ENCODE measurements at places on chromosomes 2 and 18.

GRCh38 chr2:181575024-181575649, 81.8 kb downstream of the CERKL start:
- no peak for DNase-seq

GRCh38 chr18:8865934-8866333, 160.6 kb downstream of the MTCL1 start:
- DNase-seq = no peak

- no peak for DNase-seq
Measured at GRCh38 chr18:11042247-11042646, 107.1 kb downstream of the PIEZO2 start.

DNA sequence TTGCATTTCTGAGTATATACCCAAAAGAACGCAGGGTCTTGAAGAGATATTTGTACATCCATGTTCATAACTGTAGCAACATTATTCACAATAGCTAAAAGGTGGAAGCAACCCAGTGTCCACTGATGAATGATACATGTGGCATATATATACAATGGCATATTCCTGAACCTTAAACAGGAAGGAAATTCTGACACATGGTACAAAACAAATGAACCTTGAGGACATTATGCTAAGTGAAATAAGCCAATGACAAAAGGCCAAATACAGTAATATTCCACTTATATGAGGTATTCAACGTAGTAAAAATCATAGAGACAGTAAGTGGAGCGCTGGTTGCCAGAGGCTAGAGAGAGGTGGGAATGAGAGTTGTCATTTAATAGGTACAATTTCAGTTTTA, 8.1 kb downstream of the AAK1 start:
- DNase-seq = no peak

DNA sequence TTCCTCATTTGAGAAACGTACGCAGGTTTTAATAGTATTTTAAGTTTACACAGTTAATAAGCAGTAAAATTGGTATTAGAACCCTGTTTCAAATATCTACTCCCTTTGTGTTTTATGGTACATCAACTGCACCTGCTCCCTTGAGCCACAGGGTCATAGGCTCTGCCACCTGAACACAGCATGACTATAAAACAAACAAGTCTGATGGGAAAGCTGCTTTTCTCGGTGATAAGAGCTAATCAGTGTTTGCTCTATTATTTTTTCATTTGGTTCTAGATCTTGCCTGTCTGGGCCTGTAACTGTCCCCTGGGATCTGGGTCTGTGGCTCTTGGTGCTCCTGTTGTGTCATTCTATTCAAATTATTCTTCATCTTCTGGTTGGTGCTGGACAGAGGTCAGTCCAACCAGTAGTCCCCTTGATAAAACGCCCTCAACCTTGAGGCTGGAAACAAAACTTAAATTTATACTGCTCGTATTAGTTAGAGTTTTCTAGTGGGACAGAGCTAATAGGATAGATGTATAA, 314.8 kb upstream of the LRP1B start:
- DNase-seq = no peak

- no peak for DNase-seq
Measured at GRCh38 chr2:101949304-101949703, 42.5 kb upstream of the IL1R2 start.

GRCh38 chr2:213202011-213202410, 50.6 kb upstream of the IKZF2 start:
- DNase-seq = no peak

Data from hypothalamus (tissue), 51 donors.